ENCODE measurements at places on chromosomes 11 and 22.

DNA sequence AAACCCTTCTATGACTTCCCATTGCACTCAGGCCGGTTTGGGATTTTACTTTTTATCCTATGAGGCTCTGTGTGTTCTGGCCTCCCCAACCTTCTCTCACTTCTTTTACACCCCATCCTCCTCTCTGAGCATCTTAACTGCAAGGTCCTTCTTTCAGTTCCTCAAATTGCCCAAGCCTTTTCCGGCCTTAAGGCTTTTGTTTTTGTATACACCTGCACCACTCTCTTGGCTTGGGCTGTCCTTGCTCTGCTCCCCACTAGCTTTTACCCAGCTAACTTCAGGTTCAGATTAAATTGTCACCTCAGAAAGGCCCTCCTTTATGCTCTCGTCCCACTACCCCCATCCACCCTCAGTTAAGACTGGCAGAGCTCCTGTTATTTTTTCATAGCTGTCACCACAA is 55.5 kb downstream of the FAM83F start:
- H3K4me1 ChIP-seq = no peaks in the 10 kb centered on the region
- no peak overlapping the region for H3K4me3 ChIP-seq
- H3K36me3 ChIP-seq = no peaks in the 10 kb centered on the region
- no peak overlapping the region for H3K27ac ChIP-seq
- DNase-seq = no peak

- no peaks in the 10 kb centered on the region for H3K36me3 ChIP-seq
- no peak for DNase-seq
- no peak overlapping the region for H3K27ac ChIP-seq
- no peaks in the 10 kb centered on the region for H3K27me3 ChIP-seq
Observed at GRCh38 chr11:28777126-28777525, 668.9 kb downstream of the METTL15 start.

GRCh38 chr11:27061461-27061821 is 20.8 kb downstream of the BBOX1 start:
- H3K27ac ChIP-seq = no peak overlapping the region
- no peaks in the 10 kb centered on the region for H3K27me3 ChIP-seq
- no peak overlapping the region for H3K4me3 ChIP-seq
- H3K36me3 ChIP-seq = no peaks in the 10 kb centered on the region

GRCh38 chr11:59261150-59261549 is 48.4 kb upstream of the MPEG1 start:
- DNase-seq = no peak
- H3K4me1 ChIP-seq = no peaks in the 10 kb centered on the region
- no peak overlapping the region for H3K27ac ChIP-seq
- no peak overlapping the region for H3K4me3 ChIP-seq
- no peaks in the 10 kb centered on the region for H3K36me3 ChIP-seq
- H3K27me3 ChIP-seq = no peaks in the 10 kb centered on the region

Measured in Caco-2 (cell line).